ENCODE measurements at places on chromosomes 7 and 10.

GRCh38 chr7:148927123-148928045, 43.3 kb upstream of the EZH2 start:
- DNase-seq: no peak

- DNase-seq: no peak
These were observed 74.2 kb downstream of the ARMC3 start for GRCh38 chr10:23001901-23002516.

DNA sequence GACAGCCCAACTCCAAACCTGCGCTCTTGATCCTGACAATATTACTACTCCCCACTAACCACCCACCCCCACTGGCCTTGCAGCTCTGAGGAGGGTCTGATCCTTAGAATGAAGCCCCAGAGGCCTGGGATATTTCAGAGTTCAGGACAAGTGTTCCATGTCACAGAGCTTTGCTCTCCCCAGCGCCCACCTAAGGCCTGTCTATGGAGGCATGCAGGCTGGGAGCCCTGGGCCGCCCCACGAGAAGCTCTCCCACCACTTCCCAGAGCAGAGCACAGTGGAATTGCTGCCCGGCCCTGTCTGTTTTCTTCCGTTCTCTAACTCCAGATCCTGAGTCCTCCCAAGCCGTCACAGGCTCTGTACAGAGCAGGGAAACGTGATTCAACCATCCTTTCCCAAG, 74.6 kb downstream of the COL13A1 start:
- DNase-seq: no peak

DNA sequence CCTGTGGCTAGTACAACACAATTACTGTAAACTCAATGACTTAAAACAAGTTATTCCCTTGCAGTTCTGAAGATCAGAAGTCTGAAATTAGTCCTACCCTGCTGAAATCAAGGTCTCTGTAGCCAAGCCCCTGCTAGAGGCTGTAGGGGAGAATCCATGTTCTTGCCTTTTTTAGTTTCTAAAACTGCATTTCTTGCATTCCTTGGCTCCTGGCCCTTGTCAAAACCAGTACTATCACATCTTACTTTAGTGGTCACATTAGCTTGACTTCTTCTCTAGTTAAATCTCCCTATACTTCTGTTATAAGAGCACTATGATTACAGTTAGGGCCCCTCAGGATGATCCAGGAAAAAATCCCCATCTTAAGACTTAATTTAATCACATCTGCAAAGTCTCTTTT, 567.0 kb downstream of the GFRA1 start:
- no peak for DNase-seq

- no peak for DNase-seq
These were observed 254.0 kb downstream of the KCND2 start for GRCh38 chr7:120526902-120527509.
